ENCODE measurements at places on chromosomes 13 and 19.

GRCh38 chr19:1847348-1847683 lies 967 bp downstream of the REXO1 start:
- DNase-seq: no peak

- no peak for DNase-seq
Measured at GRCh38 chr13:110882972-110883371, 31.9 kb downstream of the ANKRD10 start.

- DNase-seq: no peak
Measured at GRCh38 chr19:1283917-1284292, 1.8 kb upstream of the EFNA2 start.

DNA sequence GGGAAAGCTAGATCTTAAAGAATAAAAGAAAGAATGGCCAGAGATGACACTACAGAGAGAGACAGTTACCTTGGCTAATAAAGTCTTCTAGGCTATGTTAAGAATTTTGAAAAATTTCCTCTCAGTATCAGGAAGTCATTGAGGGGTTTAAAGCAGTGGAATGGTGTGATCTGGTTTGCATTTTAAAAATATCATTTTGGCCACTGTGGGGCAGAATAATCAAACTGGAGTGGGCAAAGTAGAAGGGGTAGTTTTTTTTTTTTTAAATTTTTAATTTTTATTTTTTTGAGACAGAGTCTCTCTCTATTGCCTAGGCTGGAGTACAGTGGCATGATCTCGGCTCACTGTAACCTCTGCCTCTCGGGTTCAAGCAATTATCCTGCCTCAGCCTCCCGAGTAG lies 4.4 kb upstream of the CNMD start:
- no peak for DNase-seq

DNA sequence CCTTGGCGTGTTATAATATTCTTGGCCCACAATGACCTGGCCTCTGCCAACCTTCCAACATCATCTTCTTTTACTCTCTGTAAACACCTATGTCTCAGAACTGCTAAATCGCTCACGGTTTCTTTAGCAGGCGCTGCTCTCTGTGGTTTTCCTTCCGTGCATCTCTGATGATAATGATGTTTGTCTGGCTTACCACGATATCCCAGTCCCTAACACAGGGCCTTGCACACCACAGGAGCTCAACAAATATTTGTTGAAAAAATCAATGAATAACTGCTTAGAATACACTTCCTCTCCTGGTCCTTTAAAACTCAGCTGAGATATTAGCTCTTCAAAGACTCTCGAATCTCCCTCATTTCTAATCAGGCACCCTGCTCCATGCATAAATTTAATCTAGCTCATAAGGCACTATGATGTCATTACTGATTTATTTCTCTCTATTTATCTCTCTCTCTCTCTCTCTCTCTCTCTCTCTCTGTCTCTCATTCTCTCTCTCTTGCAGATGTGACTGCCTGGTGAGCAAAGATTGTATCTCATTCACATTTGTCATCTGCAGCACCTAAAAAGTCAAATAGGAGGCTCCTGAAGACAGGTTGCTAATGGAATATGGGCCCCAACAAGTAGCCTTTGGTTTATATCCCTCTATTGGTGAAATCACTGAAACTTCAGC lies 206.4 kb downstream of the NHLRC3 start:
- peak; percentile 28 for DNase-seq

- no peak for DNase-seq
Measured at GRCh38 chr13:54004026-54004699, 975.5 kb downstream of the OLFM4 start.

- DNase-seq: no peak
Measured at GRCh38 chr13:76329004-76329403, 557.2 kb downstream of the KCTD12 start.

GRCh38 chr19:18013210-18014111 lies 5.5 kb downstream of the ARRDC2 start:
- no peak for DNase-seq

GRCh38 chr13:93672996-93673395 lies 446.4 kb downstream of the GPC6 start:
- no peak for DNase-seq

GRCh38 chr19:46466536-46467196 lies 4.7 kb downstream of the PNMA8A start:
- DNase-seq: no peak

Measured in NCI-H187 treated with DMSO at 0.1 percent for 48 hours (cell line).